ENCODE measurements at places on chromosomes 3 and 15.

DNA sequence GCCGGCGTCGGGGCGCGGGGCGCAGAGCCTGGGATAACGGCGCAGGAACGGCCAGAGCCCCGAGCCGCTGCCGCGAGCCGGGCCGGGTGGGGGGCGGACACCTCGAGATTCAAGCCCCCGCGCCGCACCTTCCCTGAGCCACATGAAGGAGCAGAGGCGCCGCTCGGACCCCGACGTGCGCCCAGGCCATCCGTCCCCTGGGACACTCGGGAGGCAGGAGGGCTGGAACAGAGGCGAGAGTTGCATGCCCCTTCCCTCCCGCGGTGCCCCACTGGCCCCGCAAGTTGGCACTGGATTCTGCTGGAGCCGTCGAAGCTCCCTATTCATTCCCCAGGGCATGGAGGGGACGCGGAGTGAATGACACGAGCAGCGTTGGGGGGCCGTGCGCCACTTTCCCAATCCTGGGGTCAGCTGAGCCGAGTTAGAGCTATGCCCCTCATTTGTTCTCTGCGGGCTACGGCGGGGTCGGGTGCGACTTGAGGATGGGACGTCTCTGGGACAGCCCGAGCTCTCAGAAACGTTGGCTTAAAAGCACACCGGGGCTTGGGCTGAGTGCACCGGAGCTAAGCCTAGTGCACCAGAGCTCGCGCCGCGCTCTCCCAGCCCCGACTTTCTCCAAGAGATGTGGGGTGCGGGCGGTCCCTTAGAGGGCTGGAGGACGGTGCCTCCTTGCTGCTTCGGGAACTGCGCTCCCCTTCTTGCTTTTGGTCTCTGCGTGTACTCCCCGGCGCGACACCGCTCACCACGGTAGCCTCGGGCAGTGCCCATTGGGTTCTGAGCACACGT is 588 bp downstream of the SLC6A1 start:
- no peak for DNase-seq

GRCh38 chr3:173938616-173939015 is 541.1 kb downstream of the NLGN1 start:
- DNase-seq, result no peak

DNA sequence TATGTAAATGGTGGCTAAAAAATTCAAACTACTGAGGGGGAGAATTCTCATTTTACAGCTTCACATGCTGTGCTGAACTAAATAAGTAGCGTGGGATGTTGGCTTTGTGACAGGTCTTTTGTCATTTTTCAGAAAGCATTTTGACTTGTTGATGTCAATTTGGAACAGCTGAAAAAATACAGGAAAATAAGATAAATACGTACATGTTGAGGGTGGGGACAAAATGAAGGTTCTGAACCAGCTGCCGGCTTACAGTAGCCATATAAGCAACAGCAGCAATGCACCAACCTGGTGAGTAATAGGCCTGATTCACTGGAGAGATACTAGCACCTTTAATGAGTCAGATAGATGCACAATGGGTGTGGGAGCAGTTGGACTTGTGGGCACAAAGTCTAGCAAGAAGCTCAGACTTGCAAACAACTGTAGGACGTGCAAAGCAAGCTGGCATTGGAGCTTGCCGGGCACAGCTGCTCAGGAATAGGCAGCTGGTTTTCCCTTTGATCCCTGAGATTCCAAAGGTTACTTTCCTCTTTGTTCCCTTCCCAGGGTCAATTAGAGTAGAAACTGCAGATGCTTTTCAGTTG is 12.9 kb downstream of the B3GNT5 start:
- no peak for DNase-seq

DNA sequence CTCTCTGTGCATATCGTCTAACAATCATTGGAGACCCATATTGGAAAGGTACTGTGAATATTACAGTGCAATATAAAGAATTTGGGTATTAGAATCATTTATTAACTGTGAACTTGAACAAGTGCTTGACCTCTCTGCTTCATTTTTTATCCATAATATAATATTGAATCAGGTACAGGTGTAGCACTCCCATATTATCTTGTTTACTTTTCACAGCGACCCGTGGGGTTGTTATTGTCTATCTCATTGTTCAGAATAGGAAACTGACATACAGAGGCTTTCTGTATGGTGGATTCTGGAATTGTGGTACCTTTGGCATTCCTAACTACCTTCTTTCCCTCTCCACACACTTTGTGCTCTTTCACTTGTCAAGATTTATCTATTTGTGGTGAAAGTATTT is 17.8 kb downstream of the SNRK start:
- DNase-seq, result no peak
